LNCaP clone FGC (cell line): ENCODE measurements at places on chromosomes 5 and 9.

- no peak for DNase-seq
Observed at GRCh38 chr5:135373736-135374515, 25.1 kb downstream of the MACROH2A1 start.

GRCh38 chr9:123523845-123524244, 167.8 kb downstream of the CRB2 start:
- DNase-seq: no peak

DNA sequence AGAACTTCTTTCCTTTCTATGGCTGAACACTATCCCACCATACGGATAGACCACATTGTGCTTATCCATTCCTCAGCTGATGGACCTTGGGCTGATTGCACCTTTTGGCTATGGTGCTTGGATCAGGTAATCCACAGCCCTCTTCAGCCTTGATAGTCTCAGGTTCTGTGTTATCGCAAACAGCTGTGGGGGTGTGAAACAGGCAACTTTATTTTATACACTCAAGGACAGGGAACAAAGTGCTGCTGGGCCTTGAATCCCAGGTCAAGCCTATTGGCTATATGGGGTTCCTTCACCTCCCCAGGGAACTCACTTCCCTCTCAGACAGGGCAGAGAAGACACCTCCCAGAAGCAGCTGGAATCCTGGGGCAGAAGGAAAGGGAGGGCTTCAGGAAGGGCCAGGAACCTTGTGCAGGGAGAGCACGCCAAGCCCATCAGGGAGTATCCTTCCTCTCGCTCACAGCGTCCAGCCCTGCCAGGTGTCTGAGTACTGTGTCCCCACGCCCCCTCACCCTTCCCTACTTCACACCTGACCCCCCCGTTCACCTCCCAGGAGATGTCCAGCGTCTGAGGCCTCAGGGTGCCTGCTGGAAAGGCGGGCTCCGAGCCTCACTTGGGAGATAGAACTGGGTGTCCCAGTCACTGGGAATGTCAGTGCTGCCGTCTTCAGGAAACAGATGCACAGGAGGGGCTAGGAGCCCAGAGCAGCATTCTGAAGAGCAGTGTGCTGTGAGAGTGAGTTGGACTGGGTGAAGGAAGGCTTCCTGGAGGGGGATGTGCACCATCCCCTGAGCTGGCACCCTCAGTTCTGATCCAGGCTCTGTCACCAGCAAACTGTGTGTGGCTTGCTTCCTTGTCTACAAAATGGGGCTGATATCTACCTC, 32.8 kb downstream of the AFAP1L1 start:
- no peak for DNase-seq

GRCh38 chr5:133317558-133317957, 265.7 kb downstream of the HSPA4 start:
- DNase-seq: no peak

DNA sequence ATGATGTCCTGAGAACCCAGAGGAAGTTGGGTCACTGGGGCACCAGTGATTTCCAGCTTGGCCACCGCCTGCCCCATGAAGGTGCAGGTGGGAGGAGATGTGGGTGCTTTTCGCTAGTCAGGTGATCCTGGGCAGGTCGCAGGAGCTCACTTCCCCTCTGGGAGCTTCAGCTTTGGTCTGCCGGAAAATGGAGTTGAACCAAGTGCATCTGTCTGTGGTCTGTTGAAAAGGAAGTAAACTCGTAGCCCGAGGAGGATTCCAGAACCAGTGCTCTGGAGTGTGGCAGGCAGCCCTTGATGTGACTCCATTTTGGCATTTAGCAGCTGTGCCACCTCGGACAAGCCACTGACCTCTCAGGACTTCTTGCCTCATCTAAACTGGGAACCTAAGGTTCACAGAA, 81.8 kb upstream of the HRH2 start:
- DNase-seq: no peak

DNA sequence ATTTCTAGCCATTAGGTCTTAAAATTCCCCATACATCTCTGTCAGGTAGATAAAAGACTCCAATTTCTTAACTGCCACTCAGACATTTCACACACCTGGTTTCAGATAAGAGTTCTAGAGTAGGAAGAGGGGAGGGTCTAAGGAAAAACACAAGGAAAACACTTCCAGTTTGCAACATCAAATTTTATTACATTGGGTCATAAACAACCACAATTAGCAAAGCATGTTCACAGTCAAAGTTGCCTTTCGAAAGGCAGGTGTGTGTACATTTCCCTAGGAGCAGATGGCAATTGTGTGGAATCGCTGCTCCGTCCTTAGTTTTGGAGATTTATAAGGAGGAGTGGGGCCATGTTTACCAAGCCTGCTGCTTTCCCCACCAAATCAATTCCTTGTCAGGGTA, 120.8 kb downstream of the DMRT2 start:
- DNase-seq: no peak

GRCh38 chr9:112323378-112323854, 10.0 kb downstream of the PTBP3 start:
- no peak for DNase-seq

DNA sequence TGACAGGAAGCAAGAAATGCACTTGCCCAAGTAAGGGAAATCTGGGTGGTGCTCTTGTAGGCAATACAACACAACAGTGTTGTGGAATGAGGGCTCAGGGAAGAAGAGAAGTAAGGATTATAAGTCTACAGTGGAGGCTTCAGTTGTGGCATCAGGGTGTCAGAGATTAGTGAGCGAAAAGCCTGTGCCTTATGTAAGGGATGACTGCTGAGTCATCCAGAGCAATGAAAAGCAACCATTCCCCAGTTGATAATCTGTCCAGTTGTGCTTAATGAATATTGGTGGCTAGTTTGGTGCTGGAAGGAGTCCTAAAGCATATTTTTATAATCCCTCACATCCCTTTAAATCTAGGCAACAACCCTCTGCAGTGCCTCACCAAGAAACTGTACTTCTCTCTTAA, 42.0 kb downstream of the FBXO38 start:
- DNase-seq: no peak

GRCh38 chr9:34664281-34665066, 2.0 kb upstream of the CCL27 start:
- DNase-seq: no peak

DNA sequence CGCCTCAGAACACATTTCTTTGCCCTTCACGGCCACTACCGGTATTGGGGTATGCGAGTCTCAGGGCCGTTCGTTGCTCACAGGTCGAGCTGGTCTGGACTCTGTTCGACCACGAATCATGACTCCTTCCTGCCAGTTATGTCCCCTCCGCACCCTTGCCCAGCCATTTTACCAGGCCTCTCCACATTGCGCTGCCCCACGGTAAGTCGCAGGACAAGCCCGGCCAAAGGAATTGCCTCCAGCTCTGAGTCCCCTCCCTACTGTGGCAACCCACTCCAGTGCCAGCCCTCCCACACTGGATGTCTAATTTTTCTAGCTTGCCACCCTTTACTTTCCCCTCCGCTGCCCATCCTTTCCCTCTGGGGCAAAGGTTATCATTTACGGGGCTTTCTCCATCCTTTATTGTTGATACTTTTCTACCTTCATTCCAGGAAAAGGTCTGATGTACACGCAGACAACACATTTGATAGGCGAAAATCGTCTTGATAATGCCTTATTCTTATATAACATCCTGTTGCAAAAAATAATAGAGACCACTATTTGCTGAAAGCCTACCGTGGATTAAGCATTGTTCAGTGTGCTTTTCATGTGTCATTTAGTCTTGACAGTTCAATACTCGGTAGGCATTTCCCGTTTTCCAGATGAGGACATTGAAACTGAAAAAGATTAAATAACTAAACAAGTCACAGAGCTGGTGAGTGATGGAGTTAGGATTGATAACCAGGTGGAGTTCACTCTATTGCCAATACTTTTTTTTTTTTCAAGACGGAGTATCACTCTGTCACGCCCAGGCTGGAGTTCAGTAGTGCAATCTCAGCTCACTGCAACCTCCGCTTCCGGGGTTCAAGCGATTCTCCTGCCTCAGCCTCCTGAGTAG, 958 bp upstream of the HSPA5 start:
- DNase-seq: no peak

DNA sequence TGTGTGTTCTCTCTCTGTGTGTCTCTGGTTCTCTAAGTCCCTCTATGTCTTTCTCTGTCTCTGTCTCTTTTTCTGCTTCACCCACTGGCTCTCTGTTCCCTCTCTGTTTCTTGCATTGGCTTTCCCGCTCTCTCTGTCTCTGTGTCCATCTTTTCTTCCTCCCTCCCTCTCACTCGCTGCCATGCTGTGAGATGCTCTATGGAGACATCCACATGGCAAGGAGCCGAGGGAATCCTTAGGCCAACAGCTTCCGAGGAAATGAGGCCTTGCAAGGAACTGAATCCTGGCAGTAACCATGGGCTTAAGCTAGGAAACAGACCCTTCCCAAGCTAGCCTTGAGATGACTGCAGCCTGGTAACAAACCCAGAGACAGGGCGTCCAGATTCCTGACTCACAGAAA, 117.3 kb downstream of the BRINP1 start:
- DNase-seq: no peak

- no peak for DNase-seq
Observed at GRCh38 chr5:78781611-78782286, 133.2 kb upstream of the LHFPL2 start.

- DNase-seq: no peak
Observed at GRCh38 chr5:126640866-126641265, 40.1 kb downstream of the PHAX start.

GRCh38 chr5:144205141-144205551, 34.5 kb downstream of the KCTD16 start:
- DNase-seq: no peak

DNA sequence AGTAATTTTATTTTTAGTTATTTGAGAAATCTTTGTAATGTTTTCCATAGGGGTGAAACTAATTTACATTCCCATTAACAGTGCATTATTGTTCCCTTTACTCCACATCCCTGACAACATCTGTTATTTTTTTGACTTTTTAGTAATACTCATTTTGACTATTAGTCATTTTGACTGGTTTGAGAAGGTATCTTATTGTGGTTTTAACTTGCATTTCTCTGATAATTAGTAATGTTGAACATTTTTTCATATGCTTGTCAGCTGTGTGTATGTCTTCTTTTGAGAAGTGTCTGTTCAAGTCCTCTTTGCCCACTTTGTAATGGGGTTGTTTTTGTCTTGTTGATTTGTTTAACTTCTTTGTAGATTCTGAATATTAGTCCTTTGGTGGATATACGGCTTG, 27.5 kb downstream of the CCDC152 start:
- DNase-seq: no peak

DNA sequence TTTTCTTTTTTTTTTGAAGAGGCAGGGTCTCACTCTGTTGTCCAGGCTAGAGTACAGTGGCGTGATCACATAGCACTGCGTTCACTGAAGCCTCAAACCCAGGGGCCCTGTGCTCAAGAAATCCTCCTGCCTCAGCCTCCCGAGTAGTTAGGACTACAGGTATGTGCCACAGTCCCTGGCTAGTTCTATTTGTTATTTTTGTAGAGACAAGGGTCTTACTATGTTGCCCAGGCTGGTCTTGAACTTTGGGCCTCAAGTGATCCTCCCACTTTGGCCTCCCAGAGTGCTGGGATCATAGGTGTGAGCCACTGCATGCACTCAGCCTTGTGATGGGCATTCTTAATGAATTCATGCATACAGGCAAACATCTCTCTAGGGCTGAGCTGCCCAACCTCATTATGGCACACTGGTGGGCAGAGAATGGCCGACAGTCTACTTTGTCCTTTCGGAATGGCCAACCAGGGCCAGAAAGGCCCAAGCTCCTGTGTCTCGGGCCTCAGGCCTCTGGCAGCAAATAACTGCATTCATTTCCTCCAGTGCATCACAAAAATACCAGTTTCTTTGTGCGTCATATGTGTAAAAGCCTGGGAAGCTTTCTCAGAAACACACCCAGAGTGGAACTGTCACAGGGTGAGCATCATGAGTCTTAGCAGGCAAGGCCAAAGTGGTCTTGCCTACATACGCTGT, 27.2 kb downstream of the ANXA6 start:
- no peak for DNase-seq

GRCh38 chr5:38751103-38751502, 94.7 kb upstream of the OSMR start:
- no peak for DNase-seq

DNA sequence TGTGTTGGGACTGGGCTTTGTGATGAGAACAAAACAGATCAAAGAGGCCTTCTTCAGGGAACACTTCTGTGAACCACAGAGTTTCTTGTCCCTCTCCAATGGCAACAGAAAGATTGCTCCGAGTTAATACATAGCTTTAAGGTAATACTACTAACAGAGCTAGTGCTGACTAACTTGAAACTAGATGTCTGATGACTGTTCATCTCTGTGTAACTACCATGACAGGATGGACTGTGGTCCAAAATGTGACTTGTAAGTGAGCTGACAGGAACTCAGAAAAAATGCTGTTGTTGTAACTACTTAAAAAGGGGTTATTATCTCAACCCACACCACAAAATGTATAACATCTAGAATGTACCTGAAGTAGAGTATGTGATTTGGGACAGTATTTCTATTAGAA, 630.2 kb upstream of the DMAC1 start:
- DNase-seq: no peak

- DNase-seq: no peak
Observed at GRCh38 chr5:61200582-61201155, 38.4 kb upstream of the SMIM15 start.

DNA sequence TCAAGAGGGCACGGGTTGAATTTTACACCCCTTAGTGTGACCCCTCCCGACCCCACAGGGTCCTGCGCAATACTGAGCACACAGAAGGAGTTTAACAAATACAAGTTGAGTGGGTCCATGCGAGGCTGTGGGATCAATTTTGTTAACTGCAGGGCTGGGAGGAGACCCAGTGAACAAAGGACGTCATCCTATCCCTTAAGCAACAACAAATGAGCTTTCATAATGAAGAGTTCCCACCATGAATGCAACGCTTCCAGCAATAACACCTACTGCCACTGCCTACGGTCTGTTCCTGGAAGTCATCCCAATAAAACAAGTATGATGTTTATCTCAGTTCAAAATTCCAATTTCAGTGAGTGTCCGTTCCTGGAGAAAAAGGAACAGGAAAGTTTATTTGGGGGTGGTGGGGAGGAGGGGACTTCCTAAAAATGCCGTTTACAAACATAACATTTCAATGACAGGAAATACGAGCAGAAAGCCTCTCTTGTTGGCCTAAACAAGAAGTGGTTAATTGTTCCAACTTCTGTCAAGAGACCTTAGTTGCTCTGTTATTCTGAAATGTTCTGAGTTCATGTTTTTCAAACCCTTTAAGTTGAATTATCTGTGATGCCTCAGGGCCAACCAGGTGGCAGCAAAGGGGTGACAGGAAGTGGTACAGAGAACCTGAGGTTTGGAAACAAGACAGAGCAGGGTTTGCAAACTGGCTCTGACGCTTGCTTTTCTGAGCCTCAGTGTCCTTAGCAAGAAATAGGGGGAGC, 65.8 kb upstream of the PLPP6 start:
- no peak for DNase-seq

DNA sequence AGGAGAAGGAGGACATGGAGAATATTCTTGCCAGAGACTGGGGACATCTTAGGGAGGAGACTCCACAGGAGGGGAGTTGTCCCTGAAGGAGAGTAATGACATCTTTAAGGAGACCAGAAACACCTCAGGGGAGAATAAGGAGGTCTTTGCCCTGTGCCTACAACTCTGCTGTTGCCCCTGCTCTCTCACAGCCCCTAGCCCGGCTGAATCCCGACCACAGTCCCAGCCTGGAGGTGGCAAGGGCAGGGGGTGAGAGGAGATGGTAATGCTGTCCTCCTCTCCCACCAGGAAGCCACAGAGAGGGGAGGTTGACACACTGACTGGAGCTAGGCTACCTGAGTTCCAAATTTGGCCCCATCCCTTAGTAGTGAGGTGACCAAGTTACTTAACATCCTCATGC, 30.2 kb upstream of the ENHO start:
- no peak for DNase-seq
